ENCODE measurements at places on chromosomes 3 and 15.

- DNase-seq = no peak
Measured at GRCh38 chr15:62998262-62998890, 44.2 kb upstream of the TPM1 start.

DNA sequence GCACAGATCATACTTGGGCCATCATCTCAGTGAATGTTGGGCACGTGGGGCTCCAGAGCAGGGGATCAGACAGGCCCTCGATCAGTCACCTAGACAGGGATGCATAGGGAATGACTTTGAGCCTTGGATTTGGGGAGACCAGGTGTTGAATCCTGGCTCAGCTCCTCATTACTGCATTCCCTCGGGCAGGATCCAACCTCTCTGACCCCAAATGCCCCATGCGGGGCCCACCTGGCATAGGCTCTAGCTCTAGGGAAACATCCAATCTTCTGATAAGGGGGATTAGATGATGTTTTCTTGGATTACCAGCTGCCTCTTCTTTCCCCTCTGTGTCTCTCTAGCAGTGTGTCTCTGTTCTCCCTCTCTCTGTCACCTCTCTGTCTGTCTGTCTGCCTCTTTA lies 22.7 kb downstream of the LOXL1 start:
- no peak for DNase-seq

DNA sequence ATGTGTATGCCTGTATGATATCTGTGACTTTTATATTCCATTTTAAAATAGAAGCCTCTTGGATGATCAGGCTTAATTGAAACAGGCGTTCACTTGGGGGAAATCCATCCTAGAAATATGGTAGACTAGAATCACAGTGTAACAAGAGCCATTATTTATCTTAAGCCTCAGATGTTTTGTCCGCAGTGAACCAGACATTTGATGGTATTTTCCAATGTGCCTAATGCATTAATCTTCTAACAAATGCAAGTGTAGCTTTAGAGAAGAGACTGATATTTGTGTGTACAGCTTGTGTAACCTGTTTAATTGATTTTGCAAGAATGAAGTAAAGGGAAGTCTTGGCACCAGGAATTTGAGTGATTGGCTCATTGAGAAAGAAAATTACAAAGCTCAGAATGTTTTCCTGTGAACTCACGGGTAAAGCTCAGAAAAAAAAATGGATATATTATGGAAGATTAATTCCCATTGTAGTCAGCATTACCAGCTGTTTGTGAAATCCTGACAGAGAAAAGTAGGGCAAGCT lies 155.7 kb downstream of the SV2B start:
- no peak for DNase-seq

GRCh38 chr15:40680151-40680550 lies 14.8 kb upstream of the RAD51 start:
- no peak for DNase-seq

DNA sequence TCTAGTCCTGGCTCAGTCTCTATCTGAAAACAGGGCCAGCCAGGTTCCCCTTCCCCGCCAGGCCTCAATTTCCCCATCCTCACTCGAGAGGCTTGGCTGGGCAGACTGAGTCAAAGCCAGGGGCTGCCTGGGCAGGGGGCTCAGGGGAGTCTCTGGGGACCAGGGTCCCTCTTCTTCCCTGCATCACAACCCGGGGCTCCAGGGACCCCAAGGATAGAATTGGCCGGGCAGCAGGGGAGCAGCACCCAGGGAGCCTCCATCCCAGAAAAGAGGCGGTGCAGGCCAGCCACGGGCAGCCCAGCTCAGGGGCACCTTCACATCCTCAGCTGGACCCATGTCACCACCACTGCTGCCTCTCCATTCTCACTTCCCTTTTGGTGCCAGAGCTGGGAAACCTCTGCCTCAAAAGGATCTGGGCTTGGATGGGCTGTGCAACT lies 13.3 kb upstream of the PLXND1 start:
- no peak for DNase-seq

DNA sequence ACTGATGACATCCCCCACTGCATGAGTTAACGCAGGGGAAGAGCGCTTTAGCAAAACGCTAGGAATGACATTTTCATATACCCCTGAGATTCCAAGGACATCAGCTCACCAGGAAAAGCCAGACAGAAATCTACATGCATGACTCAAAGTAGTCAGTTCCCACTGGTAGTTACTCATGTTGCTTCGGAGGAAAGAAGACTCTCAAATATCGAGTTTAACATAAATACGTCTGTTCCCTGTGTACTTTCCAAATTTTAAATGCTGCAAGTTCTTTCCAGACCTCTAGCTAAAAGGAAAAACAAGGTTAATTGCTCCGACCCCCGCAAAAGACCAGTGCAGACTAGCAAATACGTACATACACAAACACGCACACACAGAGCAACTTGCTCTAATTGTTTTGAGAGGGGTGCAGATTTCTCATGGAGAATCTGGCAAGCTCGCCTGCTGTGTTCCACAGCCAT lies 115.4 kb upstream of the PRICKLE2 start:
- no peak for DNase-seq

GRCh38 chr3:148735597-148735996 lies 37.9 kb downstream of the AGTR1 start:
- no peak for DNase-seq

DNA sequence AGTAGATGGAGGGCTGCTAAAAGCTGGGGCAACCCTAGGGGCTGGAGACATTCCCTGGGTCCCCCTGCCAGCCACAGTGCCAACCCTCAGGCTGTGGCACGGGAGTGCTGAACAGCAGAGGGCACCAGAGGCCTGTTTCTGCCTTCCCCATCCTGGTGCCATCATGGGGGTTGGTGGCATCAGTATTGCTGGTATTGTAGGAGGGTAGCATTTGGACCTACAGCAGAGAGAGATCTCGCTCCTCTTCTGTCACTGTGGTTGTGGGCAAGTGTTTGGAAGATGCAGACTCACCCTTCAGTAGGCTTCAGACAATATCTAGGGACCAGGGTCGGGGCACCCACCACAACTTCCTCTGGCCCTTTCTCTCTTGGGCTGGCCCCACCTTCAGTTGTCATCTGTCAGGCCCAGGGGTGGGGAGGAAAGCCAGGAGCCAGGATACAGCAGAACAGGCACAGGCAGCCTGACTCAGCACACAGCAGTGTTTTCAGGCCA lies 123.5 kb downstream of the RPLP1 start:
- peak; percentile 66 for DNase-seq

- DNase-seq = no peak
Measured at GRCh38 chr3:12342151-12342550, 53.3 kb downstream of the PPARG start.

GRCh38 chr3:177465257-177465642 lies 268.0 kb upstream of the TBL1XR1 start:
- no peak for DNase-seq

- no peak for DNase-seq
Measured at GRCh38 chr3:183500981-183501704, 54.4 kb downstream of the KLHL6 start.

- peak; percentile 30 for DNase-seq
Measured at GRCh38 chr3:179149406-179149867, 1.3 kb downstream of the PIK3CA start.
